NCI-H1417 treated with DMSO at 0.1 percent for 48 hours (cell line): ENCODE measurements at places on chromosomes 12 and 14.

GRCh38 chr12:116863275-116863767 is 17.9 kb downstream of the HRK start:
- DNase-seq, result no peak

DNA sequence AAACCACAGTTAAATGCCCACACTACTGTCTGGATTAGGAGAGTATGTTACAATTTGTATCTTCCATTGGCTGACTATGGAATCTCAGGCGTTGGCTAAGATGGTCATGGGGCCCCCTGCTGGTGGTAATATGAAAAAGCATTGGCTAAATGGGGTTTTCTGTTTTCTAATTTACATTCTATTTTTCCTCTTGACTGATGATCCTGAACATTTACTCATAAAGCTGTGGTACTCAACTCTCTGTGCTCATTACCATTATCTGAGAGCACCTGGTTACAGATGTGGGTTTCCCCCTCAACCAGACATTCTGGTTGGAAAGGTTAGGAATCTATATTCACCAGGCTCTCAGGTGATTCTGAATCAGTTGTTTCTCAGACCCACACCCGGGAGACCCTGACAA is 64.8 kb downstream of the WSCD2 start:
- no peak for DNase-seq

GRCh38 chr14:30541318-30541717 is 17.6 kb upstream of the G2E3 start:
- DNase-seq, result no peak

DNA sequence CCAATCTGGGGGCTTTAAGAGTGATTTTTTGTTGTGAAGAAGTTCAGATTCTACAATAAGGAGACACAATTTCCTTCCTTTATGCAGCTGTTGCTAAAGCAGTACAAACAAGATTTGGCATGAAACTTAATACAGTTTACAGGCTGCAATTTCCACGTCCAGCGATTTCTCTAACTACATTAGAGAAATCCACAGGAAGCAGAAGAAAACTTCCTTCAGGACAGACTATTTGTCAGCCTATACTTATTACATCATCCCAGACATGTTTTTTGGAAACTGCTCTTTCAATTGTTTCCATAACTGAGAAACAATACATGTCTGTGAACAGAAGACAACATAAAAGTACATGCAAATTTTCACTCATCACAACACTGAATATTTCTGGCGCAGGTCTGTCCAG is 204.3 kb downstream of the TTC7B start:
- no peak for DNase-seq

DNA sequence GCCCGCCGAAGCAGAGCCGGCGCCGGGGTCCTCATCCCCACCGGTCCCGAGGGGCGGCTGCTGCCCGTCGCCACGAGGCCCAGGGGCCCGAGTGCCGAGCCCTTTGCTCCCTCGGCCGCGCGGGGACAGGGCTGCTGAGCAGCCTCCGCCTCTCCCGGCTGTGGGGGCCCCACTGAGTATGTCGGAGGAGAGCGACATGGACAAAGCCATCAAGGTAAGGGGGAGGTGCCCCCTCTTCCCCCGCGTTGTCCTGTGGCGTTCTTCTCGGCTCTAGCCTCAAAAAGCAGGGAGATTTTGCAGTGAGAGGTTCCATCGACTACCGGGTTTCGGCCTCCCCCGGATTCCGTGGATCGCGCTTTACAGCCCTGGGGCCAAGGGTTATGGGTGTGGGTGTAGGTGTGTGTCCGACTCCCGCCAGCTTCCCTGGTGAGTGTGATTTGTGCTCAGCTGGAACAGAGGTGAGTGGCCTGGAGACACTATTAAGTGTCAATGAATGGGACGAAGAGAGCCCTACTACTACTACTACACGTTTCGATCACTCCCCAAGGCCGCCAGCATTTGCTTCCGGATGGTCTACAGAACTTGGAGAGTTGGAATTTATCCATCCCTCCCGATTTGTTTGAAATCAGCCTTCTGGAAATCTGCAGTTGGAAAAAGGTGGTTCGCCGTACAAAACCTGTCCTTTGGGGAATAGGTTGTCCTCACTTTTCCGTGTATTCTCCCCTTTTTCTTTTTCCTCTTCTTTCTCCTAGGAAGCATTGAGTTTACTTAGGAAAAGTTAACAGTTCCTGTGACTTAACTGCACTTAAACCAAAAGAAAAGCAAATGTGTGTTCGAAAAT is 748 bp downstream of the MAPKAPK5 start:
- DNase-seq, result no peak

GRCh38 chr14:93716746-93717667 is 71.3 kb downstream of the PRIMA1 start:
- DNase-seq, result no peak

- DNase-seq, result no peak
Observed at GRCh38 chr14:38261620-38262019, 5.7 kb upstream of the CLEC14A start.

- DNase-seq, result no peak
Observed at GRCh38 chr12:40980427-40980961, 207.6 kb upstream of the PDZRN4 start.

DNA sequence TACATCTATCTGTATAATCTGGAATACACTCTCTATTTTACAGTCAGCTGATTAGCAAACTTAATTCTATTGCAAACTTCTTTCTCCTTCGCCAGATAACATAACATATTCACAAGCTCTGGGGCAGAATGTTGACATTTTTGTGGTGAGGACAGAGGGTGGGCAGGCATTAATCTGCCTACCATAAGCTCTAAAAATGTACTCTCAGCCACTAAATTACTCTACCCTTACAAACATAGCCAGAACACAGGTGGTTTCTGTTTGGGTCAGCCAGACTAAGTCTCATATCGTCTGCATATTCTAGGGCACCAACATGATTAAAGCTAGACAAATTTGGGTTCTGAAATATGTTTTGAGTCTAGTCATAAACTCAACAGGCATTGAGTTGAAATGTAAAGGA is 90.1 kb downstream of the SLC6A15 start:
- no peak for DNase-seq

GRCh38 chr12:82523996-82524395 is 162.7 kb upstream of the TMTC2 start:
- no peak for DNase-seq

DNA sequence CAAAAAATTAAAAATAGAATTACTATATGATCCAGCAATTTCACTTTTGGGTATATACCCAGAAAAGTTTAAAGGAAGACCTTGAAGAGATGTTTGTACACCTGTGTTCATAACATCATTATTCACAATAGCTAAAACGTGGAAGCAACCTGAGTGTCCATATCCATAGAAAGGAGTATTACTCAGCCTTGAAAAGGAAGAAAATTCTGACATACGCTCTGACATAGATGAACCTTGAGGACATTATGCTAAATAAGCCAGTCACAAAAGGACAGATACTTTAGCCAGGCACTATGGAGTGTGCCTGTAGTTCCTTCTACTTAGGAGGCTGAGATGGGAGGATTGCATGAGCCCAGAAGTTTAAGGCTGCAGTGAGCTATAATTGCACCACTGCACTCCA is 6.1 kb upstream of the RD3L start:
- DNase-seq, result no peak

DNA sequence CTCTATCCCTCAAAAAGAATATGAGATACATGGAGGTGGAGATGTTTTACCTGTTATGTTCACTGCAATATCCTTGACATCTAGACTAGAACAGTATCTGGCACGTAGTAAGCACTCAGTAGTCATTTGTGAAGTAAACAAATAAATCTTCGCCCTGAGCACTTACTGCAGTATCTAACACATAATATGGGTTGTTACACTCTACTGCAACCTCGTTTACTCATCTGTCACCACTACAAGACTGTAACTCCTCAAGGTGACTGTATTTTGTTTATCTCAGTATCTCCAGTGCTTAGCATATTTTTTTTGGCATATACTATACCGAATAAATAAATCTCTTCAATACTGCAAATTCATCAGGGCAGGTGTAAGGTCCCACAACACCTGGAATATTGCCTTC is 66.1 kb downstream of the WASHC3 start:
- DNase-seq, result no peak

DNA sequence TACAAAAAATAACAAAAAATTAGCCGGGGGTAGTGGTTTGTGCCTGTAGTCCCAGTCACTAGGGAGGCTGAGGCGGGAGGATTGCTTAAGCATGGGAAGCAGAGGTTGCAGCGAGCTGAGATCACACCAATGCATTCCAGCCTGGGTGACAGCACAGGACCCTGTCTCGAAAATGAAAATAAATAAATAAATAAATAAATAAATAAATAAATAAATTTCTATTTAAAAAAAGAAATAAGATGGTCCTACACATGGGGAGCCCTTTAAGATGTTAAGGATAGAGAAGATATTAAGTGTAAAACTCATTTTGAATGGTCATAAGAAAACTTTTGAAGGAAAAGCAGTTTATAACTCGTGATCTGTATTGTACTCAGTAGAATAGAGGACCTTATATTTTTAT is 8.2 kb upstream of the MRPL42 start:
- no peak for DNase-seq

DNA sequence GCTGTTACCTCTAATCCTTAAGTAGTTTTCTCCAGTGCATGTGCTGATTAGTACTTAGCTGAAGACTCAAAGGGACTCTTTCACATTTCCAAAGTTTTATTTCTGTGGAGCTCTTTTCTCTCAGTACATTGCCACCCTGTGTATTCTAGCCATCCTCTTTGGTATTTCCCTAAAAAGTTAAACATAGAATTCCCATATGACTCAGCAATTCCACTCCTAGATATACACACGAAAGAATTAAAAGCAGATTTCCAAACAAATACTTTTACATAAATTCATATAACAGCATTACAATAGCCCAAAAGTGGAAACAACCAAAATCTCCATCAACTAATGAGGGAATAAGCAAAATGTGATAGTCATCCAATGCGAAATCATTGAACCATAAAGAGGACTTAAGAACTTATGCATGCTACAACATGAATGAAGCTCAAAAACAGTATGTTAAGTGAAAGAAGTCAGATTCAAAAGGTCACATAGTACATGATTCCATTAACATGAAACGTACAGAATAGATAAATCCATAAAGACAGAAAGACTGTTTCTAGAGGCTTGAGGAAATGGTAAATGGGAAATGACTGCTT is 9.0 kb upstream of the NOVA1 start:
- DNase-seq, result no peak

- no peak for DNase-seq
Observed at GRCh38 chr14:75647640-75648039, 13.0 kb downstream of the ERG28 start.

GRCh38 chr12:74770552-74770951 is 232.9 kb downstream of the ATXN7L3B start:
- DNase-seq, result no peak

DNA sequence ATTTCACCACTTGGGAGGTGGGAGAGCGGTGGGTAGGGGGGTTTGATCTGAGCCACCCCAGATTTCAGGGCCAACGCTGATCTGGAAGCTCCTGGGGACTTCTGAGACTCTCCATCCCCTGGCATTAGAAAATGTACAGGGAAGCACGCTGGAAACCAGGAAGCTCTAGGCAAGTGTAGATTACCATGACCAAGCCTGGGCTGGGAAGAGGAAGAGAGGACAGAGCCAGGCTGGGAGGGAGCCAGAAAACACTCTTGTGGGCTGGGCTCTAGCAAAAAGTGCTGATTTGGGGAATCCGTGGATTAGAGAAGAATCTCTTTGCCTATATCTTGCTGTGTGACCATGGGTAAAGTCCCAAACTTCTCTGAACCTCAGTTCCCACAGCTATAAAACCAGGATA is 236.7 kb downstream of the BCL11B start:
- no peak for DNase-seq

- DNase-seq, result no peak
Observed at GRCh38 chr14:90280096-90280495, 23.7 kb downstream of the PSMC1 start.
